SIG-M5 (cell line): ENCODE measurements at places on chromosomes 13 and 19.
A peak's percentile ranks its signal among the peaks of the same experiment; 100 is the strongest.

DNA sequence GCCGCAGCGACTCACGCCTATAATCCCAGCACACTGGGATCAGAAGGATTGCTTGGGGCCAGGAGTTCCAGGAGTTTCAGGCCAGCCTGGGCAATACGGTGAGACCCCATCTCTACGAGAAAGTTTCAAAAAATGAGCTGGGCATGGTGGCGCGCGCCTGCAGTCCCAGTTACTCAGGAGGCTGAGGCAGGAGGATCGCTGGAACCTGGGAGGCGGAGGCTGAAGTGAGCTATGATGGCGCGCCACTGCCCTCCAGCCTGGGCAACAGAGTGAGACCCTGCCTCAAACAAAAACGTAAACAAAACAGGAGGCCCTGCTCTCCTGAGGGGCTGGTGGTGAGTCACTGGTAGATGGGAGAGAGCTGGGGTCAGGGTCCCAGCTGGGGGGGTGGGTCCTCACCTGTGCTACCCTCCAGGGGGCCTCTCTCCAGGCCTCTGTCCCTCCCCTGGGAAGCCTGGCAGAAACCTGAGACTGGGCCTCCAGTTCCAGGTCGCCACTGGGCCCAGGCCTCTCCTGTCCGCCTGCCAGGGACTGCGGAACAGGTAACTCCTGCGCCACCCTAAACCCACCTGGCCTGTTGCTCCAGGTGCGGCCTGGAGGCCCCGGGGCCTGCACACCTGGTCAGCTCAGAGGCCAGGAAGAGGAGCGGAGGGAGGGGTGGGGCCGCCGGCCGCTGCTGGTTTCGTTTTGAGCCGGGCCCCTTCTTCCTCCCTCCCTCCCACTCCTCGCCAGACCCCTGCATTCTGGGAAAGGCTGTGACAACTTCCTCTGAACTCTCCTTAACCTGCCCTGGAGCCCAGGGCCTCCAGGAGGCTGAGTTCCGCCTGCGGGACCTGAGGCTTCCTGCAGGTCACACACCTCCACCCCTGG, 17.2 kb upstream of the ZBTB7A start:
- no peak for DNase-seq

- DNase-seq: no peak
Observed at GRCh38 chr19:34120846-34121639, 51.3 kb upstream of the LSM14A start.

DNA sequence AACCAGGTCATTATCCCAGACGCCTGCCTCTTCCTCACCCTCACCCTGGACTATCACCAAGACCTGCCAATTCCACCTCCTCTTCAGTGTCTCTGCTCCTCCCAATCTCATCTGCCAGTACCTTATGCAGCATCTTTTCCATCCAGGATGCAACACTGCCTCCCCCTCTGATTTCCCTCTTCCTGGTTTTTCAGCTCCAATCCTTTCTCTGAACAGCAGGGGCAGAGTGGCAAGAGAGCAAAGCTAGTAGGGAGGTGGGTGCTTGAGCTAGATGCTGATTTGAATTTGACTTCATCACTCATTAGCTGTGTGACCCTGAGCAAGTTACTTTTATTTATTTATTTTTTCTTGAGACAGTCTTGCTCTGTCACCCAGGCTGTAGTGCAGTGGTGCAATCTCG, 25.6 kb upstream of the CABP5 start:
- no peak for DNase-seq

DNA sequence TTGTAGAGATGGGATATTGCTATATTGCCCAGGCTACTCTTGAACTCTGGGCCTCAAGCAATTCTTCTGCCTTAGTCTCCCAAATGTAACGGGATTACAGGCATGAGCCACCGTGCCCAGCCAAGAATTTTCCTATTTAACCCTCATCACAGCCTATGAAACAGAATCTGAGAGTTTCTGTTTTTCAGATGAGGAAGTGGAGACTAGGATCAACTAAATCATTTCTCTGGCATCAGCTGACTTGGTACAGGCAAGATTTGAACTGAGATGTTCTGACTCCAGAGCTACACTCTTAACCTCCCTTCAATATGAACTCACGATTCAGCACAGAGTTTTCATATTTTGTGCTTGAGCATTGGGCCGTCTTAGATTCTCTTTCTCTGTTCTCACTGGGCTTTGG, 8.1 kb downstream of the ZNF460 start:
- DNase-seq: no peak

GRCh38 chr13:25141042-25141441, 31.0 kb downstream of the AMER2 start:
- DNase-seq: no peak

GRCh38 chr19:10565028-10565566, 713 bp downstream of the KRI1 start:
- DNase-seq: no peak

DNA sequence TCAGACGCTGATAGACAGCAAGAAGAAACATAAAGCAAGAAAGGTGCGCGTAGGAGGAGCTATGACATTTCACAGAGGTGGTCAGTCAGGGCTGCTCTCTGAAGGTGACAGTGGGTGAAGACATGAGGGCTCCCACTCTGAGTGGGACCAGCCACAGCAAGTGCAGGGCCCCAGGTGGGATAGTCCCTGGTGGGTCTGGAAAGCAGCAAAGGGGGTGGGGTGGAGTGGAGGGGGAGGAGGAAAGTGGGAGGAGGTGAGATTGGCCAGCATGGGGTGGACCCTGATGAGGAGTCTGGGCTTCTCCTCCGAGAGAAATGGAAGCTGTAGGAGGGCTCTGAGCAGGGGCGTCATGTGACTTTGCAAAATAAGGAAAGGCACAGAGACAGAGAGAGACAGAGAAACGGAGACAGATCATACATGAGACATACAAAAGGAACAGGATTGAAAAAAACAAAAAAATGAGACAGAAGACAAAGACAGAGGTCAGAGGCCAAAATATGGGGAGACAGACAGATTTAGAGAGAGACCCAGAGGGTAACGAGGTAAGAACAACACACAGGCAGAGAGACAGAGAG, 2.7 kb downstream of the MAP4K1 start:
- no peak for DNase-seq

- no peak for DNase-seq
Observed at GRCh38 chr19:56751078-56751489, 79.5 kb upstream of the ZNF835 start.

GRCh38 chr13:99312493-99312883, 5.3 kb upstream of the GPR183 start:
- DNase-seq: peak; percentile 95
